ENCODE measurements at places on chromosomes 5 and 9. TPM values are rescaled to one million over a fixed set of nuclear protein-coding genes. Genes with fewer than 3 reads are reported as not detected.

The PJA2 gene
- 21.8 TPM for polyA plus RNA-seq

The IRF1 gene
- 14.2 TPM for polyA plus RNA-seq

The MZB1 gene
- 0.47 TPM for polyA plus RNA-seq

The ECSCR gene
- polyA plus RNA-seq, result 11.4 TPM

The BHMT2 gene
- 4.4 TPM for polyA plus RNA-seq
